ENCODE measurements at places on chromosomes 3 and 15. TPM values are rescaled to one million over a fixed set of nuclear protein-coding genes. Genes with fewer than 3 reads are reported as not detected.

GRCh38 chr3:31567036-31567435, 34.3 kb downstream of the STT3B start:
- H3K4me3 ChIP-seq: no peak overlapping the region
- H3K27ac ChIP-seq: no peak overlapping the region
- H3K4me1 ChIP-seq: peaks cover 7% of the 10 kb centered on the region
- H3K36me3 ChIP-seq: no peaks in the 10 kb centered on the region
- no peaks in the 10 kb centered on the region for H3K27me3 ChIP-seq

- no peaks in the 10 kb centered on the region for H3K36me3 ChIP-seq
- H3K27me3 ChIP-seq: no peaks in the 10 kb centered on the region
- no peak overlapping the region for H3K27ac ChIP-seq
- peak; percentile 21 for DNase-seq
These were observed 150.6 kb upstream of the ROPN1 start for GRCh38 chr3:124142389-124142970.

BLM gene
- 4.4 TPM for total RNA-seq

TF gene
- 30.2 TPM for total RNA-seq
